ENCODE measurements at places on chromosomes 2 and 18.

- no peak for DNase-seq
Observed at GRCh38 chr2:161141033-161141432, 19.2 kb upstream of the TANK start.

DNA sequence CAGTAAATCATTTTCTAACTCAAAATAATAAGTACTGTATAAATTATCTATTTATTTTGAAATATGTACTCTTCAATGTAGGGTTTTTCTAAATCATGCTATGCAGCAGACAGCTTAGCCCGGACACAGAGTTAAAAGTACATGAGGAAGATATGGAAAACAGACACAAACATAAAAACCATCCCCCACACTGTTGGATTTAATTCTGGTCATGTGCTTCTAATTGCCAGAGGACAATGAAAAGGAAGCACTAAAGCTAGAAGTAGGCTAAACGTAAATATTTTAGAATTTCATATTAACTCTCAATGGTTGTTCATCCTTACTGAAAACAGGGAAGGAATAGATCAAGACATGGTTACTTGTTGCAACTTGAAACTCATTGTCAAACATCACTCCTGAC, 420.7 kb downstream of the ERBB4 start:
- no peak for DNase-seq

DNA sequence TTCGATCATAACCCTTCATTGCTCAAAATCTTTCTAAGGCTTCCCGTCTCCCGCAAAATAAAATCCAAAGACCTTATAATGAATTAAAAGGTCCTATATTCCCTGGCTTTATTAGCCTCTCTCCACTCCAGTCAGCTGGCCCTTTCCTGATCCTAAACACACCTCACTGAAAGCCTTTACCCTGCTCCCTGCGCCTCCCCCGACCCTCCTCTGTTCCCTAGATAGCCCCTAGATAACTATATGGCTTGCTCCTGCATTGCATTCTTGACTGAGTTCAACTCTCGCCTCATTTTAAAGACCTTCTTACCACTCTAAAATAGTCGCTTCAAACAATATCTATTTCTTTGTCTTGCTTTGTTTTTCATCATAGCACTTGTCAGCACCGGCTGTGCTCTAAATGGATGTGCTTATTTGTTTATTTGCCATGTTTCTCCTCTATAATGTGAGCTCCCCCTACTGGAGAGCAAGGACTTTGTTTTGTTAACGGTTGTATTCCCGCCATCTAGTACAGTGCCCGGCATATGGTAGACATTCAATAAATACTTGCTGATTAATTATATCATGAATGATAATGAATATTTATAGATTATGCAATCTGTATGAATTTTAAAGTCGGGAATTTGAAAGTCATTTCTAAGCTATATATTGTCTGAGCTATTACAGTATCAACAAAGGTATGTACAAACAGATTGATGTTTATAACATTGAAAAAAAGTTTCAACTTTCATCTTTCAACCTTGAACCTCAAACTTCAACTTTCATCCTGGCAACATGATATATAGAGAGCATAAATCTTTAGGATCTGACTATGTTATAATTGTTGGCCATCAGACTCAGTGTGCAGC, 32.4 kb upstream of the VIT start:
- DNase-seq, result no peak

GRCh38 chr2:196252408-196253115, 81.2 kb upstream of the STK17B start:
- no peak for DNase-seq

DNA sequence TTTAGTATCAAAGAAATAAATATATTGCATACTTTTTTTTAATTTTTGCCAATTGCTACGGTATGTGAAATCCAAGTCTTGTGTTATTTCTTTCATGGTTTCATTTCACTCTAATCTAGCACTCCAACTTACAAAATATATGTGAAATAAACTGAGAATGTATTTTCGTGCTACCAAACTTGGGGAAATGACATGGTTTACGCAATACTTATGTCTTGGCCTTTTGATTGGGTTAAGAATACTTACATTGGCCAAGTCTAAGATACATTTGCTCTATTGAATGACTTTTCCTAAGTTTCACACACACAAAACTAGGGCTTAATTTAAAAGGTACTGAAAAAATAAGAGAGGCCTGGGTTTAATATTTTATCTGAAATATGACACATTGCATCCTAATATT, 80.5 kb downstream of the VRK2 start:
- no peak for DNase-seq

DNA sequence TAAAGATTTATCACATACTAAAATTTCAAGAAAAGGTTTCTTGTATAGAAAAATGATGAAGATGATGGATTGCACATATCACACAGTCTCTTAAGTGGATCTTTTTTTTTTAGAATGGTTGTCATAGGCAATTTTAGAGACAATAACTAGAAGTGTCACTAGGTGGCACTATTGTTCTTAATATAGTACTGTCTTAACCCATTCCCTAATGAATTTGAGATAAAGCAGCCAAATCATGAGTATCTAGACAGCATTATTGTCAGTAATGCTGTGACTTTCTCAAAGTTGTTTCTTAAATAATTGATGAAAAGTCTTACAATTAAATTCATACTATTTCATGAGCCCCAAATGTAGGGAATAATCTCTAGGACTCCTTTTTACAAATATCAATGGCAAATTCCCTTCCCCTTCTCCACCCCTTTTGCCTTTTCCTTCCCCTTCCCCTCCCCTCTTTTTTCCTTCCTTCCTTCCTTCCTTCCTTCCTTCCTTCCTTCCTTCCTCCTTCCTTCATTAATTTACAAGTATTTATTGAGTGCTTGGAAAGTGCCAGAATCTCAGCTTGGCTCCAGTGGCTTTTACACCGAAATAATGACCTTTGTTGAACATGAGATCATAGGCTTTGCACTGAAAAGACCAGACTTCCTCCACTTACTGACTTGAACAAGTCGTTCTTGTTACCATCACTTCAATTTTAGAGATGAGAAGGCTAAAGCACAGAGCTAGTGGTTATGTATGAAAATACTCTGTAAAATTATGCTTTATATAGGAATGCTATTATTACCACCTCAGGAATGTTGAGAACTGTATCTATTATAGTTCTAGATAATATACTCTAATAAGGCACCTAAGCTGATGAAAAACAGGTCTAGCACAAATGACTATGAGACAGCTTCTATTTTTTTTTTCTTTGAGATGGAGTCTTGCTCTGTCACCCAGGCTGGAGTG, 19.8 kb downstream of the MYL12B start:
- DNase-seq, result peak; percentile 45

DNA sequence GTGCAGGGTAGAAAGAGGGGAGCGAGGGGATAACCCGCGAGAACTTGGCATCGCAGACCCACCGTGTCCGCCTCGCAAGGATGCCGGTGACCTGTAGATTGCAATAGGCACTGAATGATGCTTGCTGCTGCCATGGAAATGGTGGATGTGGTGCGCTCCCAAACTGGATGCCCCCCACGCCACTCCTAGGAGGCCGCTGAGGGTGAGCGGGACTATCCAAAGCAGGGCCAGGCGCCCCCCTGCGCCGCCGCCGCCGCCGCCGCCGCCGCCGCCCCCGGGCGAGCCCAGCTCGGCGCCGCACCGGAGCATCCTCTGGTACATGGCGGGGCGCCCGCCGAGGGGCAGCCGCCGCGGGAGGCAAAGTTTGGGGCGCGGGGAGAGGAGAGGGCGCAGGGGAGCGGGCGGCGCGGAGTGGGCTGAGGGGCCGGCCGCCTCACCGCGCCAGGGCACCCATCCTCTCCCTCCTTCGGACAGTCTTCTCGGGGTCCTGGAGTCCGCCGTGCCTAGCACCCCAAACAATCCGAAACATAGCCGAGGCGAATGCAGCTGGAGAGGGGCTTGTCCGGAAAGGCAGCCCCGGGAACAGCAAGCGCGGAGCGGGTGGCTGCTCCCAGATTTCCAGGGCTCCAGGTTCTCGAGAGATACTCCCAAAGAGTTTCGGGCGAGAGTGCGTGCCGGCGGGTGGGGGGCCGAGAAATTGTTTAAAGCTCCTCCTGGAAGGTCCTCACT, 685.1 kb downstream of the NRXN1 start:
- DNase-seq, result no peak

DNA sequence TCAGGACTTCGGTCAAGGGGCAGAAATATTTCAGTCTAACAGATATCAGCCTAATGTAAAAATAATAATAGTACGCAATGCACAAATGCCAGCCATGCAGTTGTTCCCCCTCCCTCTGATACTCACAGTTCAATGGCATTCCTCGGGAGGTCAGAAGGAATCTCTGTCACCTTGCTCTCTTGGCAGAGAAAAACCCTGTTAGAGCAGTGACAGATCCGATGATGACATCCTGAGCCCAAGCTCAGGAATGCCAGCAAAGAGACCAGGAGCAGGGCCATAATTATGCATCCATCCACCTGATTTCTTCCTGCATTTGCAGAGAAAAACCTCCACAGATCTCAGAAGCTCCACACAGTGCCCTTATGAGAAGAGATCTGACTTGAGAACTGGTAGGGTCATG, at the start of gene FSHR:
TSS of gene FSHR (minus strand) at position 376 of the 400 bp plus-strand sequence. CDS start at position 278, 98 bp downstream.
- no peak for DNase-seq

- no peak for DNase-seq
Observed at GRCh38 chr2:71882236-71882946, 265.3 kb downstream of the CYP26B1 start.

DNA sequence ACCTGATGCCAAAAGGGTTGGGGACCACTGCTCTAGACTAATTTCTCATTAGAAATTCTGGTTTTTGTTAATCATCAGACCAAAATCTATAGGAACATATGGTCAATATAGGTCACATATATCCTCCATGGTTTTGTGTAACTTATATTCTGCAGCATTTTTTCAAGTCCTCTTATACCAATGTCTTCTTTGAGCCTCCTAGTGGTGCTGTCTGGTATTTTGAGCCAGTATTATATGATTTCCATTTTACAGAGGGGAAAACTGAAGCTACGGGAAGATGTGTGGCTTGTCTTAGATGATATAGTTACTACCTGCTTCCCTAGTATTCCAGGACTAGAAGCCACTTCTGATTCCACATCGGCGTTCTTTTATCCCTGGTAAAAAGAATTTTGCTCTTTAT, 13.8 kb downstream of the MAPK4 start:
- DNase-seq, result no peak

DNA sequence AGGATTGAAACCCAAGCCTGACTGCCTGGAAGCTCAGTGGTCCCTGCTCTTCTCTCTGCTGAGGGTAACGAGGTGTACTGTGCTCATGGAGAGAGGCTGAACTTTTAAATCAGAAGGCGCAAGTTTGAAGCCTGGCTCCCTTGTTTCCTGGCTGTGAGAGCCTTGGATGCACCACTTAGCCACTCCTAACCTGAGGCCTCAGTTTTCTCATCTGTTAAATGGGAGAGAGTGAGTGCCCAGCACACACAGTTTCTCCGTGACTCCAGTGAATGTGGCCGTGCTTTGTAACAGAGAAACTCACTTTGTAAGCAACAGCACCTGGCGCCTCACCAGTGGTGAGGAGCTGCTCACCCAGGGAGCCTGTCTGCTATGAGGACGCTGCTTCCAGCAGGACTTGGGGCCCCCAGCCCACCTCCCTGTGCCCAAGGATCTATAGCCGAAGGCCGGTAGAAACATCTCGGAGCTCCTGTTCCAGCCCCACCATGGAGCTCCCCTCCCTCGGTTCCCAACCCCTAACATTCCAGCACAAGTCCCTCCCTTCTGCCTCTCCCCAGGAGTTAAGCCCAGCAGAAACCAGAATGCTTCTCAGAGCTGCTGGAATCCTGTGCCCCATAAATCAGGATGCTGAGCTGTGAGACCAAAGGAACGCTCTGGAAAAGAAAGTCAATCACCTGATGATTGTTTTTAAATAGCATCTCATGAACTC, 20.3 kb upstream of the KCNK3 start:
- no peak for DNase-seq

GRCh38 chr2:113142290-113142689, 14.9 kb downstream of the IL1RN start:
- DNase-seq, result no peak

GRCh38 chr18:31739651-31740050, 21.0 kb downstream of the SLC25A52 start:
- DNase-seq, result no peak

DNA sequence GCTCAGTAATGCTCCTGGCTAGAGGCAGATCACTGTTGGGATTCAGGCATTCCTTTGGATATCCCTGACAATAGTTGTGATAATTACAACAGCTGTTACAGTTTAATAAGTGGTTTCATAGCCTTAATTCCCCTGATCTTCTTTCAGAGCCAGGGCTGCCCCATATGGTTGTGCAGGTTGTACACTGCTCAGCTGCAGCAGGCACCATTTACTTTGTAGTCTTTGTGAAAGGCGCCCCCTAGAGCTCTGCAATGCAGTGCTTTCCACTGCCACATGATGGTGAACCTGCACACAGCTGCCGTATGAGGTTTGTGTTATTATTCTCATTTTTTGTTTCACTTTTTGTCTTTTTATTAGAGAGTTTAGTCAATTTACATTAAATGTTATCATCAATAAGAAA, 239.1 kb downstream of the KCNS3 start:
- DNase-seq, result no peak

GRCh38 chr2:239865059-239865639, 160.0 kb downstream of the NDUFA10 start:
- DNase-seq, result no peak

DNA sequence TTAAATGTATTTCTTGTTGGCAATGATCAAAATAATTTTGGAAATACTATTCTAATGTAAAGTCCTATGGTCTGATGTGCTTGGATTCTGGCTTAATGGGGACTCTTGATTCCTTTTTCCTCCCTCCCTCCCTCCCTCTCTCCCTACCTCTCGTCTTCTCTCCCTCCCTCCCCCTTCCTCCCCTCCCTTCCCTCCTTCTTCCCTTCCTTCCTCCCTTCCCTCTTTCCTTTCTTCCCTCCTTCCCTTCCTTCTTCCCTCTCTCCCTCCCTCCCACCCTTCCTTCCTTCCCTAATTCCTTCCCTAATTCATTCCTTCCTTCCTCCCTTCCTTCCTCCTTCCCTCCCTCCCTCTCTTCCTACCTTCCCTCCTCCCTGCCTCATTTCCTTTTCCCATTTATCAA, 19.9 kb upstream of the NCKAP5 start:
- no peak for DNase-seq

DNA sequence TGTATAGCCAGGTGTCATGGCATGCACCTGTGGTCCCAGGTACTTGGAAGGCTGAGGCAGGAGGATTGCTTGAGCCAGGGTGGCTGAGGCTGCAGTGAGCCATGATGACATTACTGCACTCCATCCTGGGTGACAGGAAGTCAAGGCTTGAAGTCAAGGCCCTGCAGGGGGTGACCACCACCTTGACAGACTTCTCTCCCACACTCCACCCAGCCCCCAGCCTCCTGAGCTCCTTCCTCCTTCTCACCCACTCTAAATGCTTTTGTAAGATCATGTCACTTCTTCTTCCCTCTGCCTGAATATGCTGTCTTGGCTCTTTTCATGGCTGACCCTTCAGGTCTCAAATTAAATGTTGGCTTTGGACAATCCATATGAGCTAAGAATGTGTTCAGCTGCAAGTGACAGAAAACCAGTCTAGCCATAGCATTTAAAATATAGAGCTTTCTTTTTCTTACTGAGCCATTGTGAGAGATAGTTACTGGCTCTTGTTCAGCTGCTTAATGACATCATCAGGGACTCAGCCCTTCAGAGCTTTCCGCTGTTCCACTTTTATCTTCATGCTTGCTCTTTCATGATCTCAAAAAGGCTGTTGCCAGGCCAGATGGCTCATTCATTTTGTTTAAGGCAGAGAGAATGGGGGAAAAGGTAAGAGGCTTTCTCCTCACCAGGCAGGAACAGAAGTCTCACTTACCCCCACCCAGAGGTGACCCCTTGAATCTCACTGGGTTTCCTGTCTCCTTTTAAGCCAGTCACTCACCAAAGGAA, 36.7 kb upstream of the TTC39C start:
- no peak for DNase-seq

Data from NCI-H187 (cell line).